ENCODE measurements at places on chromosomes 6 and 20.
A peak's percentile ranks its signal among the peaks of the same experiment; 100 is the strongest.

GRCh38 chr20:21681922-21682318, 23.5 kb upstream of the PAX1 start:
- DNase-seq: no peak

DNA sequence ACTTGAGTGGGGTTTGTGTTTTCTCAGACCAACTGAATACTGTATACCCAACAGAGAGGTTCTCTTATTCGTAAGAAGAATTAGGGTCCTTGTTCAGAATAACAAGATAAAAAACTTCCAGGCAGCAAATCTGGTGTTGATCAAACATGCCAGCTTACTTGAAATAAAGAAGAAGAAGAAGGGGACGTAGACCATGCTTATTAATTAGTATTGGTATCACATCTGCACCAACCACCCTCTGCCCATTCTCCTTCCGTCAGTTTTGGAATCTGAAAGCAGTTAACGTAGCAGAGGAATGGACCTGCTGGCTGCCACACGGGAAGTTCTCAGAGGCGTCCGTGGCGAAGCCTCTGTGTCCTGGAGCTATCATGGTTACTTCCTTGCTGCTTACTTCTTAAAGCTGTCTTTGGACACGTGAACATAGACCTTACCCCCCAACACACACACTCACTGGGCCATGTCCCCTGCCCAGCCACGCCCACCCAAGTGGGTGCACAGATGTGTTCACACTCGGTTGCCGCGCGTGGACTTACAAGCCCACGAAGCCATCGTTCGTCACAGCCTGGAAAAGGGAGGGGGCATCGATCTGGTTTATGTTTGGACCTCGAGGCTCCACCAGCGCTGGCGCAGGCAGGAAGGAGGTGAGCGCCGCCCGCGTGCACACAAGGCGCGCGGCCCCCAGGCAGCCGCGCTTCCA, 4.1 kb upstream of the DLL1 start:
- DNase-seq: no peak

GRCh38 chr20:23039136-23039875, 4.2 kb downstream of the SSTR4 start:
- DNase-seq: no peak

- DNase-seq: peak; percentile 63
Observed at GRCh38 chr6:117449549-117450439, 24.1 kb upstream of the ROS1 start.

GRCh38 chr6:44058617-44059358, 68.5 kb downstream of the MRPL14 start:
- no peak for DNase-seq

DNA sequence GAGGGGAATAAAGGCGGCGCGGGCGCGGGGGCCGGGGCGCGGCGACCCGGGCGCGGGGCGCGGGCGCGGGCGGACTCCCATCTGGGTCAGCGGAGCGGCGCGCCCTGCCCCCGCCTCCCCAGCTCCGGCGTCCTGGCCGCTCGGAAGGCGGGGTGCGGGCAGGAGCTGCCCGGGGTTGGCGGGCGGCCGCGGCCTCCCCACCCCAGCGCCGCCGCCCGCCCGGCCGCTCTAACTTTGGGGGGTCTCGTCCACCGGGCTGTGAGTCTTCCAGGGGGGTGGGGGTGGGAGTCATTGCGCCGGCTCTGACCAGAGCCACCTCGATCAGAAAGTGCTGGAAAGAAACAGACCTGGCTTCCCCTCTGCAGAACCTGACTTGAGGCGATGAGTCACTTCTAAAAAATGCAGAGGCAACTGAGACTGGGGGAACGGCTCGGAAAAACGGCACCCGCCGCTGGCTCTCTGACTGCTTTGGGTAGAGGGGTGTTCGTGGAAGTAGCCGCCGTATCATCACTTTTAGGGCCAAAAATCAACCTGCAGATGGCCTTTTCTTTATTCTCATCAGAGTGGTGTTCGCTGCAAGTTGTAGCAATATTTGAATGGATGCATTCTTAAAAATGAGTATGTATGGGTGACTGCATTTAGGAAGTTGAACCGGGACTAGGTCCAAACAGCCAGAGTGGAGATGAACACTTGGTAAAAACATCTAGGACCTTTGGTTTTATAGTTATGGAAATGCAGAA, 667 bp downstream of the CAP2 start:
- DNase-seq: no peak

- DNase-seq: no peak
Observed at GRCh38 chr6:13803581-13803980, 10.8 kb downstream of the MCUR1 start.

DNA sequence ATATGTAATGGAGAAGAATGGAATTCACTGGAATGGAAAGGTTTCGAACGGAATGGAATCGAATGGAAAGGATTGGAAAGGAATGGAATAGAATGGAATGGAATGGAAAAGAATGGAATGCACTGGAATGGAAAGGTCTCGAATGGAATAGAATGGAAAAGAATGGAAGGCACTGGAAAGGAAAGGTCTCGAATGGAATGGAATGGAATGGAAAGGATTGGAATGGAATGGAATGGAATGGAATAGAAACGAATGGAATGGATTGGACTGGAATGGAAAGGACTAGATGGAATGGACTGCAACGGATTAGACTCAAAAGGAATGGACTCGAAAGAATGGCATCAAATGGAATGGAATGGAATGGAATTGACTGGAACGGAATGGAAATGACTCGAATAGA, 20.5 kb upstream of the DEFB115 start:
- DNase-seq: no peak

- no peak for DNase-seq
Observed at GRCh38 chr6:64930681-64931080, 776.3 kb downstream of the EYS start.

DNA sequence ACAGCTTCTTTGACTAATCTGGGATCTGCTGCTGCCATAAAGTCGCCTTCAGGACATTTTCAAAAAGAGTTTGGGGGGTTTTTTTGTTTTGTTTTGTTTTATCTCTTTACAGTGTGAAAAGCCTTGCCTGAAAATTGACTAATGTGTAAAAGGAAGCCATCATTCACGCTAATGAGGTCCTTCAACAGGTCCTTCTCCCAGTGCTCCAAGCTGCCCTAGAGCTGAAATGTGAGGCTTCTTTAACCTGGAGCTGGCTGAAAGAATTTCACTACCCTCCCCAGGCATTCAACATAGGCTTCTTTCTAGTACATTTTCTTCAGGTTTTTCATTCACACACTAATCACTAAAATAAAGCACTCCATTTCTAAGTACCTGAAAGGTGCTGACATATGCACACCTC, 145.1 kb upstream of the PRDM1 start:
- DNase-seq: no peak

GRCh38 chr20:4383961-4384360, 337.7 kb upstream of the PRND start:
- no peak for DNase-seq

GRCh38 chr6:12545619-12546409, 170.8 kb upstream of the PHACTR1 start:
- no peak for DNase-seq

GRCh38 chr6:2454180-2454579, 208.8 kb upstream of the GMDS start:
- no peak for DNase-seq

DNA sequence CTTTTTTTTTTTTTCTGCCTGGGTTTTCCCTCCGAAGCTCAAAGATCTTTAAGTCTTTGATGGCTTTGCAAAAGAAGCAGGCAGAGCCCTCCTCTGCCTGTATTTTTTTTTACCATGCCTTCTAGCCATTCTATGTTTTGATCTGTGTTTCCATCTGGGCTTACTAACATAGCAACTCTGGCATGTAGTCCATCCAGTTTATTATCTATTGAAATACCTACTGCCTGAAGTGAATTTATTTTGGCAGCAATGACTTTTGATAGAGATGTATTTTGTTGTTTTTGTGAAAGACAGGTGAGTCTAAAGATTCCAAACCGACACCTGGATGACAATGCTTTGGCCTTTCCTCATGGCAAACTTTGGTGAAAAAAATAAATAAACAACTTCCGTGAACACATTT, 1157.7 kb upstream of the MAP3K7 start:
- no peak for DNase-seq

DNA sequence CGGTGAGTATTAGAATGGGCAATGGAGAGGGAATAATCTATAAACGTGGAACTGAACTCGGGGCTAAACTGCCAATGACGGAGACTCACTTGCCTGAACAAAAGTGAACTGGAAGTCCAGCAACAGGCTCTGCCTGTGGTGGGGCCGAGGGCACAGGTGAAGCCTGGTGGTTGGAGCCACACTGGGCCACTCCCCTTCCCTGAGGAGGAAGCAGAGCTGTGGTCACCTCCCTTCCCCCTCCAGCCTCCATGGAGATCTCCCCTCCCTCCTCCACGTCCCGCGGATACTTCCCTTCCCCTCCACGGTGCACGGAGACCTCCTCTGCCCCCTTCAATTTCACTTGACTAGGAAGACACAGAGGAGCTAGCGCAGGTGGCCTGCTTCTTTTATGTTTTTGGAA, 14.7 kb upstream of the DSP start:
- DNase-seq: no peak

- peak; percentile 25 for DNase-seq
Observed at GRCh38 chr6:328136-328670, 35.9 kb downstream of the DUSP22 start.

DNA sequence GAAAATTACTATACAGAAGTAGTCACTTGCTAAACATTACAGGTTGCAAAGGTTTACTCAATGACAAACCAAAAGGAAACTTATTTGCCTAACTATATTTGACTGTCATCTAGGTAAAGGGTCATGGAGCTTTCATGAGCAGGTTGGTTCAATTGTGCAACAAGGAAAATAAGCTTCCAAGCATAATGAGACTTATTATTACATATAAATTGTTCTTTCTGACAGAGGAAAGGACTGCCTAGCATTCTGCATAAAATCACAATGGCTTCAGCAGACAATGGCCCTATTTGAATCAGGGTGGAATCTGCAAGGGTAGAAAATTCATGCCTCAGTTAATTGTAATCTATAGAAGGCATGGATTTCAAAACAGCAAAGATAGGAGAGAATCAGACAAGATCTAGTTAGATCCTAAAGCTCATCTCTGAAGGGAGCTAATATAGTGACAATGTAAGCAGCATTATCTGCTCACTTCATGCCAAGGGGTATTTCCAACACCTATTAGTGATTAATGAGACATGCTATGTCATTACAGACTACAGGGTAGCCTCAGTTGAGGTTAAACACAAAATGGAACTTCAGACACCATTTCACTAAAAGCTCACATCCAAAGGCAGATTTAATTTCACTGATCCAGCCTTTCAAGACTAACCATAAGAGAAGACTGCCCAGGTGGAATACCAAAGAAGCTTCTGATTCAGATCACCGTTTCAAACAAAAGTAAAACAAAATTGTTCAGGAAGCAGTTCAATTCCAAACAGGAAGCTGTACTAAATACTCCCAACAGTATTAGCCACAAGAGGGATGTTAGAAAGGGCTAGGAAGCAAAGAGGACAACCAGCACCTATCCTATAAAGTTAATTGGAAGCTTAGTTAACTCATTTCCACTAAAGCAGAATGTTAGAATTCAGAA, 8.5 kb downstream of the STAU1 start:
- DNase-seq: no peak

DNA sequence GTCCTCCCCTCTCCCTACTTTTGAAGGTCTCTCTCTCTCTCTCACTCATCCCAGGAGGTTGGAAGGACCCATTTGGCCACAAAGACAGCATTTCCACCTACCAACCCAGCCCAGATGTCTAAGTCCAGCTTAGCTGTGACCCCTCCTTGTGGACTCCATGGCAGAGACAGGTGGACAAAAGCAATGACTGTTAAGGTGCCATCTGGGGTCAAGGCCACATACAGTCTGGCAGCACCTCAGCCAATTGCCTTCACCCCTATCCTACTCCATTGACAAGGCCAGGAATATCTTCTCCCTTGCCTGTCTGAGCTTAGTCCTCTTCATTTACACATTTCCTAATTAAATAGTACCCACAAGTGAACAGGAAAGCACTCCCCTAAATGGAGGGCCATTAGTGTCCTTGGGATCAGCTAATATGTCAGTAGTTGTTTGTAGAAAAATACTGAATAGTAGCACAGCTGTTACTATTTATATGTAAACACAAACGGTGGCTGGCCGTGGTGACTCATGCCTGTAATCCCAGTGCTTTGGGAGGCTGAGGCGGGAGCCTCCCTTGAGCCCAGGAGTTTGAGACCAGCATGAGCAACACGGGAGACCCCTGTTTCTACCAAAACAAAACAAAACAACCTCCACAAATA, 28.8 kb downstream of the GCM1 start:
- no peak for DNase-seq

- DNase-seq: no peak
Observed at GRCh38 chr20:43096931-43097260, 92.8 kb downstream of the PTPRT start.

GRCh38 chr20:55174635-55175034, 699.2 kb downstream of the DOK5 start:
- no peak for DNase-seq

DNA sequence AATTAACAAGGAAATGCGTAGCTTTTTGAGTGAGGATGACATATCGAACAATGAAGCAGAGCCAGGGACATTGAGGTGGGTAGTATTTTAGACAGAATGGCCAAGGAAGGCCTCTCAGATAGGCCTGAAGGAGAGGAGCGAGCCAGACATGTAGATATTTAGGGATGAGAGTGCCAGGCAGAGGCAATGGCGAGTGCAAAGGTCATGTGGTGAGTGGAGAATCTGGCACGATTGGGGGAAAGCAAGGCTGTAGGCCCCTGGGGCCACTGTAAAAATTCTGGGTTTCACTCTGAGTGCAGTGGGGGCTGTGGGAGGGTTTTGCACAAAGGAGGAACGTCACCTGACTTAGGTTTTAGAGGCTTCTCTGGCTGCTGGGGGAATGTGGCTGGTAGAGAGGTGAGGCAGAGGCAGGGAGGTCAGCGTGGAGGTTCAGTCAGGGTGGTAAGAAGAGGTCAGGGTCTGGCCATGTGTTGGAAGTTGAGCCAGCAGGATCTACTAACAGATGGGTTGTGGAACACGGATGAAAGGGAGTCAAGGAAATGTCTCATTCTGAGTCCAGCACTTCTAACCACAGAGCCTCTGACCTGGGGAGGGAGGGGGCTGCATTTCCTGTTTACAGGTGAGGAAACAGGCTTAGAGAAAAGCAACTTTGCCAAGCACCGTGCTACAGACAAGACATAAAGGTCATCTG, 11.3 kb downstream of the SIRPA start:
- DNase-seq: no peak

DNA sequence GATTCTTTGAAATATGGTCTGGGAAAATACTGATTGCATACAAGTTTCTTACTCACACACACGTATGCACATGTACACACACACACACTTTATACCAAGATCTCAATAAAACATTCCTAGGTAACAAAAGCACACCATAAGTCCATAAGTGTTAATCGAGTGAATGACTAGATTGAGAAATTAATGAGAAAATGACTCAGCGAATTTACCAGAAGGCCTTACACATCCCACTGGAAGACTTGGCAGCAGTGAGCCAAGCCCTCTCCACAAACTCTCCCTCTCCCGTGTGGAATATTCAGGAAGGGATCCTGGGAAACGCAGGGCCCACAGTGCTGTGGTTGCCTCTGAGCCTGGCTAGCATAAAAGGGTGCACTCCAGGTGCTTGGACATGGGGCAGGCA, 227.2 kb downstream of the LY86 start:
- no peak for DNase-seq

- DNase-seq: no peak
Observed at GRCh38 chr6:89941763-89942497, 47.7 kb downstream of the GJA10 start.

Data from CD4-positive, alpha-beta T cell treated with Interleukin-15 for 4 hours (primary cell).